ENCODE measurements at places on chromosomes 2 and 18. TPM values are rescaled to one million over a fixed set of nuclear protein-coding genes. Genes with fewer than 3 reads are reported as not detected.
A peak's percentile ranks its signal among the peaks of the same experiment; 100 is the strongest.

GRCh38 chr2:211187602-211188001 is 631.2 kb downstream of the CPS1 start:
- no peak for DNase-seq

GRCh38 chr2:155917380-155917779 is 415.1 kb downstream of the NR4A2 start:
- no peak for DNase-seq

The DCDC2C gene
- total RNA-seq: not detected

GRCh38 chr2:15836689-15837610 is 103.4 kb upstream of the MYCN start:
- no peak for DNase-seq

The CCDC102B gene
- 0.69 TPM for total RNA-seq

GRCh38 chr18:8020132-8020846 is 453.2 kb downstream of the PTPRM start:
- DNase-seq: no peak

DNA sequence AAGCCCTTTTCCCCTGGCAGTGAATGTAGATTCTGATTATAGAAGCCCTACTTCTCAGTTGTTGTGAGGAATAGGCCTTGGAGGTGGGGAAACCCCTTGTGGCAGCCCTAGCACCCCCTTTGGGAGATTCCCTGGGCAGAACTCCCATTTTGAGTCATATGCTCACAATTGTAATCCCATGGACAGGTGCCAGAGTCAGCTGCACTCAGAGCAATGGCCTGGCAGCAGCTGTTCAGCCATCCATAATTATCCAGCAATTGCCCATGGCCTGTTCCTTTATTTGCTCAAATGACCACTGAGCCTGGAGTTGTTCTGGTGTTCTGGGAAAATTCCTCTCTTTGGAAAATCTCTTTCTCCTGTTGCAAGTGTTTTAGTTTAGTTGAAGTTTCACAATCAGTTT is 71.7 kb downstream of the PTRHD1 start:
- DNase-seq: no peak

The GKN1 gene
- total RNA-seq: not detected

- DNase-seq: no peak
These were observed 311.7 kb upstream of the PKDCC start for GRCh38 chr2:41736105-41736567.

DNA sequence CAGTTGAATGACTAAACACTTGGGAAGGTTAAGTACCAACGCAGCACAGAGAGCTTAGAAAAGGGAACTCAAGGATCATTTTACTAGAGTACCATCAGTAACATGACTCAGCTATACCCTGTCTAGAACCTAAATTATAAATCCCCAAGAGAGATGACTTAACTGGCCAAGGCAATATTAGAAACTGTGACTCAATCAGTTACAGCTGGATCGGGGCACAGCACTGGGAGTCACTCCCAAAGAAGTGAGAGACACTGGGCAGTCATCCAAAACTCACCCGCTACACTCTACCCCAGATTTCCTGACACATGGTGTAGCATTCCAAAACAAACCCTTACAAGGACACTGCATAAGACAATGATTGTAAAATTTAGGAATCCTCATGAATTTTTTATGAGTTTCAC is 17.7 kb downstream of the IWS1 start:
- peak; percentile 52 for DNase-seq

- DNase-seq: no peak
These were observed 70.1 kb downstream of the BCL11A start for GRCh38 chr2:60483401-60483800.

GRCh38 chr2:129910446-129911362 is 68.8 kb upstream of the RAB6C start:
- DNase-seq: no peak

- DNase-seq: no peak
These were observed 178.5 kb downstream of the THADA start for GRCh38 chr2:43417300-43417699.

DNA sequence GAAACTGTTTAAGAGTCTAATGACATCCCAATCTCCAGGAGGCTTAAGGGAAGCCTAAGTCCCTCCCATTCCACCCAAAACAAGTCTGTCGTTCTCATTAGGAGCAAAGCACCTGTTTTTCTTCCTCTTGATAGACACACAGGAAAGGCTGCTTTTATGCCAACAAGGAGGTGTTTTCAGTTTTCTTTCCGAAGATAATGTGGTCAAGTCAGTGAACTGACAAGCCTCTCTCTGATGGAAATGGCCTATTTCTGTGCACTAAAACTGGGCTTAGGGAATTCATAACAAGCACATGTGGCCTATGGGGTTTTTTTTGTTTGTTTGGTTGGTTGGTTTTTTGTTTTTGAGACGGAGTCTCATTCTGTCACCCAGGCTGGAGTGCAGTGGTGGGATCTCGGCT is 36.2 kb downstream of the FBLN7 start:
- no peak for DNase-seq

The ABCG8 gene
- total RNA-seq: not detected

The ASPRV1 gene
- 0.60 TPM for total RNA-seq

The AQP12A gene
- total RNA-seq: not detected

DNA sequence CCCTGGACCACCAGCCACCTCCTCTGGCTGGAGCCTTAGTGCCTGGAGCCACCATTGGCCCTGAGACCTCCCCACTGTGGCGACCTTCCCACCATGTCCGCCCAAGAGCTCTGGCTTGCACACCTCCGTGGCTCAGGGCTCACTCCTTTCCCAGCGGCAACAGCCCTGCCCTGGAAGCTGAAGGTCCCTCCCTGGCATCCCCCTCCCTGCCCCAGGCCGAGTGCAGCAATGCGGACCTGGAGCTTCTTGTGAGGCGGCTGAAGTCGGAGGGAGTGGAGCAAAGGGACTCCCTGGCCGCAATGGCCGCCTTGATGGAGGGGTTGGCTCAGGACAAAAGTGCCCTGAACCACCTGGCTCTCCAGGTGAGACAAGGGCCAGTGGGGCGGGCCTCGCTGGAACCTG is 28.6 kb downstream of the CROCC2 start:
- DNase-seq: no peak

The DES gene
- total RNA-seq: 21.9 TPM

- DNase-seq: no peak
These were observed 8.3 kb upstream of the BOLL start for GRCh38 chr2:197793456-197793855.

The CCL20 gene
- not detected for total RNA-seq

The DOK1 gene
- 29.6 TPM for total RNA-seq

- DNase-seq: no peak
These were observed 441.9 kb downstream of the RND3 start for GRCh38 chr2:150045601-150046000.

DNA sequence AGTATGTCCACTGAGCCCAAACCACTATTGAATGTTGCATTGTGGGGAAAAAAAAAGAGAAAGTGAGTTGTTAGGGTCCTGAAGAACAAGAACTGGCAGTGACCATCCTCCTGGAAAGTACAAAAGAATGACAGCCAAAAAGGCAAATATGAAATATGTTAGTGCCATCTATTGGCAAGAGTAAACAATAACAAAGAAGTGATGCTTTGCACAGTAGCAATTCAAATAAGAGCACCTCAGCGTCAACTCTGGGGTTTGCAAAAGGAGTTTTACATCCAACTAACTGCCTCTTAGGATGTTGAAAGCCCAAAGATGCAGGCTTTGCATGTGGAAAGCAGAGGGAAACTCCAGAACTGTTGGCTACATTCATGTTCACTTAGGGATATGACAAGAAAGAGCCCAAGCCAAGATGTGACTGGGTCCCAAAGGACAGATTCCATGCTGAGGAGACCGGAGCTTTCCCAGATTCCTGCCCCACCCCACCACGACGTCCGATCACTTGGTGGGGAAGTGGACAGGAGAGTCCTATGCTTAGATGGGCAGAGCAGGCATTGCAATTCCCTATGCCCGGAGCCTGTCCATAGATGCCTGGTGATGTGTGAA is 15.6 kb downstream of the TRABD2A start:
- DNase-seq: no peak

The IL36G gene
- total RNA-seq: not detected

- DNase-seq: no peak
These were observed 425.3 kb downstream of the MBD2 start for GRCh38 chr18:53799134-53799533.

The MC2R gene
- total RNA-seq: not detected

DNA sequence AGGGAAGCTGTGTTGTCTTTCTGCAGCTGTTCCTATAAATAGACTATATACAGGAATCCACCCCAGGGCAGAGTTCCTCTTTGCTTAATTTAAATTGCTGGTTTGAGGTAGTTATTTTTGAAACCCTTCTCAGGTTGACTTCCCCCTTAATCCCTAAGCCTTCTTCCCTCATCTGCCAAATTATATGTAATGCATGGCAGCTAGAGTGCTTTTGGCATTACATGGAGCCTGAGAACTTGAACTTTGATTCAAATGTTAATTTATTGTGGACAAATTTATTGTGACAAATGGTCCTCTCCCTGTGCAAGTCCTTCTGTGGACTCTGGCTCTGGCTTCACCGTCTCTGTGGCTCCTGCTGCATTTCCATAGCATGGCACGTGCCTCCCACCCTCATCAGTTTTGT is 29.2 kb downstream of the MYO1B start:
- DNase-seq: no peak

- no peak for DNase-seq
These were observed 196.4 kb upstream of the ACVR2A start for GRCh38 chr2:147648471-147648870.

The HOXD8 gene
- not detected for total RNA-seq
